CD4-positive, alpha-beta T cell treated with Interleukin-6 at 100 ng/mL for 8 hours (primary cell): ENCODE measurements at places on chromosomes 7 and 10.

DNA sequence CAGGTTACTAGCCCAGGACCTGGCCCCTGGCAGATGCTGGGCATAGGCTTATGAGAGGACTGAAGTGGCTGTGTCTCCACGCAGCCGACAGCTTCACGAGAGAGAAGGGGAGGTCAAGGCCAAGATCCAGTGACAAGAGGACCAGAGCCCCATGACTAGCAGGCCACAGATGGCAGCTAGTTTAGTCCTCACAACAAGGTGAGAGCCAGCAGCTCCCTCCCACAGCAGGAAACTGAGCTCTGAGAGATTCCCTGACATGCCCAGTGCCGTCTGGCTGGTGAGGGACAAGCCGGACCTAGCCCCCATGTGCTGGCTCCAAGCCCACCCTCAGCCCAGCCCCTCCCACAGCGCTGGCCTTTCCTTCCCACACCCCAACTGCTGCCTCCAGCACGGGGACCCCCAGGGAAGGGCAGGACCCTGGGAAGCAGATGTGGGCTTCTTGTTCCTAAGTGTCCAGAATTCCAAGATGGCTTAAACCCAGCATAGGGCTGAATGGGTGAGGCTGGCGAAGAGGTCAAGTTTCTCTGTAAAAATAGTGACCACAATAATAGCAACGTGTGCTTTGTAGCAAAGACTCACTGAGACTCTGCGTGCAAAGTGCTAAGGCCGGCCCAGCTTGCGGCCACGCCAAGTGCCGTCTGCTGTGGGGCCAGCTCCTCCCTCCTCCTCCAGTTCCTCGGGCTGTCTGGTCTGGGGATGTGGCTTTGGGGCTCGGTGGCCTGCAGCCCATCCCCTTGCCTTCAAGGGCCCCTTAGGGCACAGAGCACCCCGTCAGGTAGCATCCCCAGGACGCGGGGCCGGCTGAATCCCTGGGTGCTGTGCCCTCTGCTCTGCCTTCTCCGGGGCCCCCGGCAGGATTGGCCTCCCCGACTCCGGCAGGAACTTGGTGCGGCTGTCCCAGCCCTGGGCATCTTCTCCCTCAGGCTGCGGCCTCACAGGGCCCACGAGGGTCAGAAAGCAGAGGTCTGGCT lies 7.8 kb upstream of the FAM20C start:
- DNase-seq, result no peak

DNA sequence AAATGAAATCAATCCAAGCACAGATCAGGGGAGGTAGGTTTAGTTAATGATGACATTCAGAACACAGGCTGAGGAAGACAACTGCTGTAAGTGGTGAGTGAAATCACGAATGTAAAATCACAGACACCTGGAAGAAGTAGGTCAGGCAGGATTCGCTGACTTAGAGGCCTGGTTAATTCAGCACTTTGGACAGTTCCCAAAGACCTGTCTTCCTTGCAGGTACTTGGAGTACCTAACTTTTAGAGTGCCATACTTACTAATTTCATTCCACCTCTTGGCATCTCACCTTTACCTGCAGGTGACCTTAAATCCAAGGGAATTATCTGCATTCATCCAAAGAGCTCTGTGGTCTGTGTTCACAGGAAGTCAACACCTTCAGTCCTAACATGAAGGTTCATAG lies 822.3 kb downstream of the PHTF2 start:
- no peak for DNase-seq

DNA sequence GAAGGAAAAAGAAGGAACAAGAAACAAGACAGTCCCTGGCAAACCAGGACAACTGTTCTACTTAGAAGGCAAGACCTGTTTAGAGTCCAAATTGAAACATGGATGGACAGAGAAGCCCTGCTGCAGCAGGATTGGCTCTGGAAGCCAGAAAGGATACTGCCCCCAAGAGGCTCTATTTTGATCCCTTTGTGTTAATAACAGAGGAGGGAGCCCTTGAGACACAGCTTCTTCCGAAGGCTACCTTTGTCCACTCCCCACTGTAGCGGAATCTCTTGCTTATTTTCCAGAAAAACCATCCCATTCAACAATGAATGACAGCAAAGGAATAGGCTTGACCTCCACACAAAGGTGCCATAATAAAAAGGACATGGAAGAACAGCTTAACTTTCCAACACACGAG lies 120.3 kb upstream of the FOXK1 start:
- DNase-seq, result no peak

DNA sequence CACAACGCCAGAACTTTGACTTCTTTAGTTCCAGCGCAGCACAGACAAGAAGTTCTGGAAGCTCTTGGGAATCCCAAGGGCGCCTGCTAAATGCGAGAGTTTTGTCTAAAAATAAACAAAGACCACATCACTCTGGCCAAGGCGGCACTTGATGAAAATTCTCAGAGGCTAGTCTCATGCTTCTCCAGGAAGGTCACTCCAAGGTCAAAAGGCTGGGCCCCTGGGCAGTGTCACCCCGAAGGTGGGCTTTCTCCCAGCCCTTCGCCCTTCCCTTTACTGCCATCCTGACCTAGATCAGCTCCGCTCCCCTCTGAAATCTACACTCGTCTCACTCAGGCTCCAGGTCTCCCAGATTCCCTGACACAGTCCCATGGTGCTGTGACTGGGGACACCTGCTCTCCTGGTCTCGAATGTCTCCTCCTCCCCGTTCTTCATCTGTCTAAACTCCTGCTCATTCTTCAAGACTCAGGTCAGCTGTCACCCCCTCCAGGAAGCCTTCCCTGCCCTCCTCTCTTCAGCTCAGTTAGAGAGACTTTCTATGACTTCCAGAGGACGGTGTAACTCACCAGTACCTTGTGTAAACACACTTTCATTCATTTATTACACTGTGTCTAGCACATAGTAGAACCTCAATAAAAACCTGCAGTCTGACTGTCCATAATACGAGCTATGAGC lies 10.5 kb downstream of the FAM53B start:
- DNase-seq, result no peak

- no peak for DNase-seq
Measured at GRCh38 chr10:120570418-120570817, 113.4 kb downstream of the PLPP4 start.

GRCh38 chr7:93359520-93360198 lies 127.5 kb downstream of the VPS50 start:
- DNase-seq, result no peak

GRCh38 chr7:114786455-114786854 lies 135.4 kb upstream of the MDFIC start:
- DNase-seq, result no peak

- DNase-seq, result no peak
Measured at GRCh38 chr10:125154529-125154928, 5.8 kb downstream of the CTBP2 start.

DNA sequence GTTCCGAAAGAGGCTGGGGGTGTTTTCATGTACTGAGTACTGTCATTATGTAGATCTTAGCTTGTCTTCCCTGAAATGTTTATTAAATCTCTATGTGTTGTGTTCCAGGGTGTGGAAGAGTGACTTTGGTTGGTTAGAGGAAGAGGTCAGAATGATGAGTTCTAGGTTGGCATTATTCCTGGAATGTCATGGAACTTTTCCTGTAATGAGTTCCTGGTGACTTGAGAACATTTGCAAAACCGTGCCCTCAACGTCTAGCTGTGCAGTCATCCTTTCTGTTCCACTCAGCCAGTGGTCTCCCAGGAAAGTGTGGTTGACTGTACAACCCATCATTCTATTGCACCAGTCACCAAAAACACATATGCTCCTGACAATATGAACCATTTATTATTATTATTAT lies 129.6 kb downstream of the BICC1 start:
- no peak for DNase-seq

GRCh38 chr10:21803374-21803773 lies 200.2 kb downstream of the DNAJC1 start:
- DNase-seq, result no peak

DNA sequence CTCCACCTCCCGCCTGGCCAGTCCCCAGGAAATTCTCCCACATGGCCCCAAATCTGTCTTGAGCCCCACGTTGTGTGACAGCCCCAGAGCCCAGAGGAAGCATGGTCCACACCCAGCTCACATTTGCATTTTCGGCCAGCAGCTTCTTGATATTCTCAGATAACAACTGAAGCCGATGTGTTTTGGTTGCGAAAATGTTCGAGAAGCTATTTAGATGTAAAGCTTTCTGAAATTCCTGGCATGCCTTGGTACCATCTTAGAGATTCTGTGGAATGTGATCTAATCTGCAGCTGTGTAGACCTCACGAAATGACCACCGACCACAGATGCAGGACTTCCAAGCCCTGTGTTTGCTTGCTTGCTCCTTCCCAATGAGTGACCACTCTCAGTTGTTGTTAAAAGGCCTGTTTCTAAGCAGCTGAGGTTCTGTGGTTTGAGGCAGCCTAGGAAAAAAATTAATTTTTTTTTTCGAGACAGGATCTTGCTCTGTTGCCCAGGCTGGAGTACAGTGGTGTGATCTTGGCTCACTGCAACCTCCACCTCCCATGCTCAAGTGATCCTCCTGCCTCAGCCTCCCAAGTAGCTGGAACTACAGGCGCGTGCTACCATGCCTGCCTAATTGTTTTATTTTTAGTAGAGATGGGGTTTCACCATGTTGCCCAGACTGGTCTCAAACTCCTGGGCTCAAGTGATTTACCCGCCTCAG lies 8.8 kb downstream of the SLC4A2 start:
- no peak for DNase-seq

DNA sequence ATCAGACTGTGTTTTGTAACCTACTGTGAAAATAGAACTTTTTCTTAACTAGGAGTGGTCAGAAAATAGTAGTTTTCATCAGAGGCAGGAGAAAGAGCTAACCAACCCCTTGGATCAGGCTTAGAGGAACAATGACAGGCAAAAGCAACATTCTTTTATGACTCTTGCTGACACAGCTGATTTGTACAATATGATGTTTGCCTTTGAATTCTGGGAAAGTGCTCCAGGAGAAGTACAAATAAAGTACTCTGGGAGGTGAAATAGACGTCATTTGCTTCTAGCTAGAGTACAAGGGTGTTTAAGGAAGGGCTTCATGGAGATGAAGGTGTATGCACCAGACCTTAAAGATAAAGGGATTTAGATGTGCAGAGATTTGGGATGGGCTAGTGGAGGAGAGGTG lies 75.1 kb upstream of the KIAA1217 start:
- DNase-seq, result no peak

DNA sequence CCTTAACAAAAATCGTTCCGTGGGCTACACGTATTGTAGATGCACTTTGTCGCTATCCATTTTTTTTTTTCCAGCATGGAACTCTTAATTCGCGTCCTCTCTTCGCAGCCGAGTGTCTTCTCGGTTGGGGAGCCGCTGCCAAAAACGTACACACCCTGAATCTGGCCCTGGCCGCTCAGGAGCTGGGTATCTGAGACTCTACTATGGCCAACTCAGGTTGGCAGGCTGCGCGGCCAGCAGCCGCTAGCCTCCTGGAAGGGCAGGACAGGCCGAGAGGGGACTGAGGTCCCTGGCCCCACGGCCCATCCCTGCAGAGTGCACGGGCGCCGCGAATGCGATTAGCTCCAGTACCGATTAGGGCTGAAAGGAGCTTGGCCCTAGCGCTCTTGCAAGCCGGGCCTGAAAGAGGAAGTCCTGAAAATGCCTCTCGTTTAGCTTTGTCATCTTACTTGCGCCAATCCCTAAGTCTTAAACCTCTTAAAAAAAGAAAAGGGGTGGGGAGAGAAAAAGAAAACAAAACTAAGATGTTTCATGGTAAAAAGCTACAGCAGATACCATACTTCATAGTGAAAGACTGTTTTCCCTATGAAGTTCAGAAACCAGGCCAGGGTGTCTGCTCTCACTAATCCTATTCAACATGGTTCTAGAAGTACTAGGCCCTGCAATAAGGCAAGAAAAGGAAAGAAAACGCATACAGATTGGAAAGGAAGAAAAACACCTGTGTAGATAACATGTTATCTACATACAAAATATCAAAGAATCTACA lies 113.2 kb upstream of the RHEB start:
- peak; percentile 64 for DNase-seq

DNA sequence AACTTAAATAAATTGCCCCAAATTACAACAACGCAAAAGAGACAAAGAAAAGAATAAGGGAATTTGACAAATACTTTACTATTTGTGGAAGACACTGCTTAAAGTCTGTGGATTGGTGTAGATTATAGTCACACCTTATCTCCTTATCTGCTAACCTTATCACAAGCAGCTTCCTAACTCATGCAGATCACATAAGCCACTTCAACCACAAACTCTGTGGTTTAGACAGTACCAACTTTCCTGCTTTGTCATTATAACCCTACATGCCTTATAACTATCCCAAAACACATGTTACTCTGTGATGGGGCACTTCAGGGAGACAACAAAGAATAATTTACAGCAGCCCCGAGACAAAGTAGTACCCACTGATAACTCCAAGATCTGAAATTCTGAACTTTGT lies 41.5 kb upstream of the PPP3CB start:
- peak; percentile 1 for DNase-seq

DNA sequence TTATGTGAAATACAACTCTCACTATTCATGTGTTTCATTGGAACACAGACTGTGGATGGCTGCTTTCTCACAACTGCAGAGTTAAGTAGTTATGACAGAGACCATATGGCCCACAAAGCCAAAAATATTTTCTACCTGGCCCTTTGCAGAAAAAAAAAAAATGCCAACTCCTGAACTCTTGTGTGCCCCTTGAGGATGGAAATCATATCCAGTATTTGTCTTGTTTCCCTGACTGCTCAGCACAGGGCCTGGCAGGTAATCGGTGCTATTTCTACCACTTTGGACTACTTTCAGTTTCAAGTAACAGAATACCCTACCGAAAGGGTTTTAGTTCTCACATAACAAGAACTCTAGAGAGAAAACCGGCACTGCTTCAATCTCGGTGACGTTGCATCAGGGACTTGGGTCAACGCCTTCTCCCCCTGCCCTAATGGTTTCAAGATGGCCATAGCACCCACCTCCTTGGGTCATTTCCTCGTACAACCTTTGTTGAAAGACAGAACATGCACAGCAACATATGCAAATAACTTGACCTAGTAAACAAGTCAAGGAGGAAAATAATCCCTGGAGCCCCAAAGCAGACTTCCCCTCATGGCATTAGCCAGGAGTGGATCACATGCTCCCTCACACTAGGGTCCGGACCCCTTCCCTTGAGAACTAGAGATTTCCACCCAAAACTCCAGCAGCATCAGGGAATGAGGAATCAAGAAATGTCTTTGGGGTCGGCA lies 11.8 kb upstream of the GPNMB start:
- DNase-seq, result no peak

GRCh38 chr7:20236790-20237189 lies 19.6 kb upstream of the MACC1 start:
- DNase-seq, result no peak

GRCh38 chr7:2924866-2925840 lies 81.0 kb upstream of the GNA12 start:
- no peak for DNase-seq

DNA sequence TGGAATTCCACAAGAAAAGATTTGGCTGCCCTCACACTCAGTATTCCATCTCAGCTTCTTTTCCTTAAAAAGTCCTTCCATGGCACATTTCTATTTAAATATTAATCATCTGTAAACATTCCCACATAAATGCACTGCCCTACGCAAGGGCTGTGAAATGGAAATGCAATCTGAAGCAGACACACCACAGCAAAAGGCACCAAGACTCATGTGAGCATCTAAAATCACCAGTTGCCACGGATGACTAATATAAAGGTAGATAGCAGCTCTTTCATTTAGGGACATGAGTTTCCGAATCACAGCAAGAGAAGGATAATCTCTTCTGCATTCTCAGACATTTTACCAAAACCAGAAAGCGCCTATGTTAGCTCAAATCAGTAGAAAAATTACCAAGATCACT lies 31.6 kb downstream of the COA1 start:
- peak; percentile 6 for DNase-seq

- DNase-seq, result no peak
Measured at GRCh38 chr10:98260350-98260749, 7.6 kb downstream of the LOXL4 start.
